ENCODE measurements at places on chromosomes 3 and 15.

DNA sequence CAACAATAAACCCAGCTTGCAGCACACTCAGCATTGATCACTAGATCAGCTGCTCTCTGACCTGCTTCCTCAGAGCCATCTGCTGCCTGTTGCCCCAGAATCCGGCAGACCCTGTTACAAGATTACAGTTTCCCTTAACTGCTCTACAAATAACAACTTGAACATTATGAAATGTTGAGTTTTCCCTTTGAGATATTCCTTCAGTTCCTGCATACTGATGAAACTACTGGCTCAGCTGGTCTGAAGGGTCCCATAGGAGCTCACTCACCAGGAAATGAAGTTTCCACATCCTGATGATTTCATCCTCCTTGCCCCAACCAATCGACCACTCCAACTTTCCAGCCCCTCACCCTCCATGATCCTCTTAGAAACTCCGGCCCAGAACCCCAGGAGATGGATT, 281.9 kb downstream of the OCA2 start:
- no peak for DNase-seq

DNA sequence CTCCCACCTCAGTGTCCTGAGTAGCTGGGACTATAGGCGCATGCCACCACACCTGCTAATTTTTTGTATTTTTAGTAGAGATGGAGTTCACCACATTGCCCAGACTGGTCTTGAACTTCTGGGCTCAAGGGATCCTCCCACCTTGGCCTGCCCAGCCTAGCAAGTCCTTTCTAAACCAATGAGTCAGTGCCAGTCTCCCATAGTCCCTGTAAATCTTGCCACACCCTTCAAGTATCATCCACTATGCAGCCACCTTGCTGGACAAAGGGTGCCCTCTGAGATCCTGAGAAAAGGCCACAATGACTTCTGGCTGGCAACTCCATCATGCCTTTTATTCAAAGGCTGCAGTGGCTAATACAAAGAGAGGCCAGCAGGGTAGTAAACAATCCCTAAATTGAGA, 184.0 kb downstream of the ABHD5 start:
- no peak for DNase-seq

DNA sequence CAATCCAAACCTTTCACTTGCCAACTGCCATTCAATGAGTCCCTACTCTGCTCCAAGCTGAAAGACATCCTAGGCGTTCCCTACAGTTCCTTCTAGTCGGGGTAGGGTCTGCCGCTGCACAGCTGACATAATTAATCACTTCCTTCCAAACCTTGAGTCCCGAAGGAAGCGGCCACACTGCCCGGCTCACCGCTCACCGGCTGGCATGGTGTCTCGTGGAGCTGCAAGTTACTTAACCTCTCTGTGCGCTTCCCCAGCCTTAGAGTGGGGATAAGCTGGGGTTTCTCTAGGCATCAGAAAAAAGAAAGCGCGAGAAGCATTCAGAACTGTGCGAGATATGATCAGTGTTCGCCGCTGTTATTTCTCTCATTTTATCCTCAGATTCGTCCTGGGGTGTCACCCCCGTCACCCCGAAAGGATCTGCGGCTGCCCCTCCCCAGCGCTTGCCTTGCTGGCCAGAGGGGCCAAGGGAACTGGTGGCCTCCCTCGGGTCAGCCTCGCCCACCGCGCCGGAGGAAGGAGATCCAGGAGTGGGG, 748 bp downstream of the MRPS25 start:
- no peak for DNase-seq

DNA sequence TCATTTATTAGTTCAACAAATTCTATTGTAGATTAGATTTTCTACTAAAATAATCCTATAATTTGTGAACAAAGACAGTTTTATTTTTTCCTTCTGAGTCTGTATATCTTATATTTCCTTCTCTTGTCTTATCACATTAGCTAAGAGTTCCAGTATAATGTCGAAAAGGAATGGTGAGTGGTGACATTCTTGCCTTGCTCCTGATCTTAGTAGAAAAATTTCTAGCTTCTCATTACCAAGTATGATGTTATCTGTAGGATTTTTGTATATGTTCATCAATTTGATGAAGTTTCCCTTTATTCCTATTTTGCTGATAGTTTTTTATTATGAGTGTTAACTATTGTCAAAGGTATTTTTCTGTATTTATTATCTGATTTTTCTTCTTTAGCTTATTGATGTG, 756.6 kb upstream of the BCHE start:
- DNase-seq, result no peak

GRCh38 chr3:139173372-139174108, 128.8 kb upstream of the PRR23C start:
- no peak for DNase-seq

DNA sequence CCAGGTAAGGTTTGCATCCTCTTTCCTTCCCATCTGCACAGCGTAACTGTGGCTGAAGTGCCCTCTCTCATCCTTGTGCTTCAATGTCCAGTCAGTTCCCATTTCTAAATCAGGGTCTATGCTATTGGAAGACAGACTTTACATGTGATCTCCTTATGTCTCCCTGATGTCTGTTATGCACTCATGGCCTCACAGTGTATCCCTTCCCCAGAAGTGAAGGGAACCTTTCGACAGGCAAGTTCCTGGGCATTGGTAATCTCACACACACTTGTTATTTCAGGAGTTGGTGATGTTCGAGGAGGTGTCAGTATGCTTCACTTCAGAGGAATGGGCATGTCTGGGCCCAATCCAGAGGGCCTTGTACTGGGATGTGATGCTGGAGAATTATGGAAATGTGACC, 7.4 kb downstream of the ZNF197 start:
- no peak for DNase-seq

GRCh38 chr15:57972864-57973263, 92.6 kb downstream of the ALDH1A2 start:
- DNase-seq, result no peak

DNA sequence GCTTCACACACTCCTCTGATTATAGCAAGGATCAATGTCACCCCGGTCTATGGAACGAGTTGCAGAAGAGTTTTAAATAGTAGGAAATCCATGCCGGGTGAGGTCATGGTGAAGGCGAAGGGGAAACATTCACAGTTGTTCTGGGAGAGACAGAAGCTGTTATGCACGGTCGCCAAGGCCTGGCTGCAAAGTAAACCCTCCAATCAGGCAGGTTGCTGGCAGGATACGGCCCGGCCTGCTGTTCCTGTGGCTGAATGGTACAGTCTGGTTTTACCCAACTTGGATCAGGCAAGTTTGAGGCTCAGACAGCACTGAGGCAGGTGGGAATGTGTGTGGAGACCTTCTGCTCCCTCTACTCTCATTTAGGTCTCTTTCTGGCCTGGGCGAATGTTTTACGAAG, 45.3 kb upstream of the ATP2B2 start:
- no peak for DNase-seq

GRCh38 chr3:134334231-134334900, 39.9 kb downstream of the AMOTL2 start:
- DNase-seq, result no peak

GRCh38 chr3:47301456-47301855, 18.7 kb downstream of the KLHL18 start:
- DNase-seq, result no peak

- DNase-seq, result no peak
Observed at GRCh38 chr3:194255252-194256039, 95.7 kb downstream of the CPN2 start.

- no peak for DNase-seq
Observed at GRCh38 chr15:48796521-48796920, 14.3 kb downstream of the CEP152 start.

- no peak for DNase-seq
Observed at GRCh38 chr3:197907196-197907595, 42.8 kb upstream of the RPL35A start.

DNA sequence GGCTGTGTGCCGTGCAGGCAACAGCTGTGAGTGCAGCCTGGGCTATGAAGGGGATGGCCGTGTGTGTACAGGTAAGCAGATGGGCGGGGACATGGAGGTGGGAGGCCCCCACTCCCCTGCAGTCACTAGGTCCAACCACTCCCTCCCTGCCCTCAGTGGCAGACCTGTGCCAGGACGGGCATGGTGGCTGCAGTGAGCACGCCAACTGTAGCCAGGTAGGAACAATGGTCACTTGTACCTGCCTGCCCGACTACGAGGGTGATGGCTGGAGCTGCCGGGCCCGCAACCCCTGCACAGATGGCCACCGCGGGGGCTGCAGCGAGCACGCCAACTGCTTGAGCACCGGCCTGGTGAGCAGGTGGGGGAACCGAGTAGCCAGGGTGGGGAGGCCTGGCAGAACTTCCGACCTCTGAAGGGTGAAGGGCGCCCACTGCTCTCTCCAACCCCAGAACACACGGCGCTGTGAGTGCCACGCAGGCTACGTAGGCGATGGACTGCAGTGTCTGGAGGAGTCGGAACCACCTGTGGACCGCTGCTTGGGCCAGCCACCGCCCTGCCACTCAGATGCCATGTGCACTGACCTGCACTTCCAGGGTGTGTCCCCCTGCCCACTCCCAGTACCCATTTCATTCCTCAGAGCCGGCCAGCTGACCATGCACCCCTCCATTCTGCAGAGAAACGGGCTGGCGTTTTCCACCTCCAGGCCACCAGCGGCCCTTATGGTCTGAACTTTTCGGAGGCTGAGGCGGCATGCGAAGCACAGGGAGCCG, 11.6 kb downstream of the NT5DC2 start:
- no peak for DNase-seq

- DNase-seq, result no peak
Observed at GRCh38 chr3:77407441-77407840, 367.5 kb downstream of the ROBO2 start.

DNA sequence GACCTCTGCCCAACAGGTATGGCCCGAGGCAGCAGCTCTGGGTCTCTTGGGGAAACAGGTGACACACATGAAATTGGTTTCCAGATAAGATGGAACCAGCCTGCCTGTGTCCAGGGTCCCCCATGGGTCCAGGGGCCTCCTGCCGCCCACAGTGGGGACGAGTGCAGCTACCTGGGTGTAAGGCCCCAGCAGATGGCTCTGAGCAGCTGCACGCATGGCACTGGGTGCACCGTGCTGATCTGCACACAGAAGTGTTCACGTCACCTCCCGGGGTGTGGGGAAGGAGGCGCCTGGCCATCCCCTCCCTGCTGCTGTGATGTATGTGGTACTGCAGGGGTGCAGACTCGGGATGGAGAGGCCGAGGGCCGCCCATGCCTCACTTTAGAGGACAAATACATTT, 63.6 kb downstream of the NIPA2 start:
- DNase-seq, result no peak

GRCh38 chr3:174873832-174874657, 14.9 kb downstream of the NAALADL2 start:
- no peak for DNase-seq

DNA sequence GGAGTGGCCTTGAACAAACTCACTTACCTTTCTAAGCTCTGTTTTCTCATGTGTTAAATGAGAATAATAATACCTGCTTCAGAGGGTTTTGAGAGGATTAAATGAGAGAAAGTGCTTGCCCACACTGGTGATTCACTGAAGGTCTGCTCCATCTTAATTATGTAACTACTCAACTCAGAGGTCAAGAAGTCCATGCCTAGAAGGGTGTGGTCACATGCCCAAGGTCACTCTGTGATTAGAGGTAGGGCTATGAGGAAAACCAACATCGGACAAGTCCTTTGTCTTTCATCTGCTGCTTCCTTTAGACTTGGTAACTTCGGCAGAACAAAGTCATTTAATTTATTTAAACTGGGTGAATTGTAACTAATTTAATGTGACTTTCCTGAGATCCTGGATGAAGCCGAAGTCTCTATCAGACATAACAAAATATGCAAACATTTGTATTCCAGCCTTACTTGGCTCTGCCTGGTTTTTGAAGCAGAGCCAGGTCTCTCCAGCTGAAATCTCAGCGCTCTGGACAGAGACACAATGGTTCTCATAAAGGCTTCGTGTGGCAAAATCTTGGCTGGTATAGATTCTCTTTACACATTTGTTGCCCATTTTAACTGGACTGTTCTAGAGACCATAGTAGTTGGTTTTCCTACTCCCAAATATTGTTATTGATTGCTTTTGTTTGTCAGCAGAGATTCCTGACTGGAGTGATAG, 3.0 kb downstream of the CHRNA7 start:
- no peak for DNase-seq

- no peak for DNase-seq
Observed at GRCh38 chr3:99644746-99645145, 6.4 kb downstream of the COL8A1 start.

DNA sequence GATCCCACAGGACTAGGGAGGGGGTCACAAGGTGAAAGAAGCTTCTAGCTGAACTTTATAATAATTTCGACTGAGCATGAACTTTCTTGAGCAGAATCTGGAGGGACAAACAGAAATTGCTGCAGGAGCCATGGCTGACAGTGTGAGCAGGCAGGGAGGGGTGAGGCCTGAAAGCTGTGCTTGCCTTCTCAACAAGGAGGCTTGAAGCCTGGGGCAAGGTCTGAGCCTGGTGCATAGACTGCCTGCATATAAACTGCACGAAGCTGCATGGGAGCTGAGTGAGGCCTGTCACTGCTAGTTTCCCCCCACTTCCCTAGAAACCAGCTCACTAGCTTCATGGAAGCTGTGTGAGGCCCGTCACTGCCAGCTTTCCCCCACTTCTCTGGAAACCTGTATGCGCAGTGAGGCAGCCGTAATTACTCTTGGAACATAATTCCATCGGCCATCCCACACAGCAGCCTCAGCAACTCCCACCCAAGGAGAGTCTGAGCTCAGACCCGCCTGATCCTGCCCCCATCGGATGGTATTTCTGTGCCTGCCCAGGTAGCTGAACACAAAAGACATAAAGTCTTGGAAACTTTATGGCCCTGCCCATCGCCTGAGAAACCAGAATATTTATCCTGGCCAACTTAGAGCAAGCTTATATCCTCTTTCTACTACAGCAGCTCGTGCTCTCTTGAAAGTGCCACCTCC, 136.5 kb downstream of the PLCH1 start:
- DNase-seq, result no peak

- DNase-seq, result no peak
Observed at GRCh38 chr3:151960961-151961580, 87.6 kb downstream of the SUCNR1 start.

GRCh38 chr15:41215708-41216107, 14.8 kb downstream of the EXD1 start:
- DNase-seq, result no peak

DNA sequence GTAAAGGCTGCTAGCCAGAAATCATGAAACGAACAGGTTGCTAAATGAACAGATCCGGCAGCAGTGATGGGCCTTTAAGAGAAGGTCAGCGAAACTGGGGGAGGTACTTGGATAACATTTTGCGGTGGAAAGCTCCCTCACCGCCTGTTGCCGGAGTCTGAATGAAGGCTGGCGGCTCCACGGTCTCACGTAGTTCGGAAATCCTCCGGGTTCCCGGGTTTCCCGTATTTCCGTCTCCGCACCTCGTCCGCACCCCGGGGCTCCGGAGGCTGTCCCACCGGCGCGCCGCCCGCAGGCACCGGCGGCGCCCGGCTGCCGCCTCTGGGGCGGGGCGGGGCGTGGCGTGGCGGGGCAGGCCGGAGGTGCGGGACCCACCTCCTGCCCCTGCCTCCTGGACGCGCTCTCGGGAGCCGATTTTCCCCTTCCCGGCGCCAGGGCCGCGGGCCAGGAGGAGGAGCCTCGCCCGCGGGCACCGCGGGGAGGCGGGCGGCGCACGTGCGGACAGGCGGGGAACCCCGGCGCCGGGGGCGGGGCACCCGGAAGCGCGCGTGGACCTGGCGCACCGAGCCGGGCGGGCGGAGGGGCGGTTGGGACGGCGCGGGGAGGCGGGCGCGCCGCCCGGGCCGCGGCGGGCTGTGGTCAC, at the start of gene ZDHHC23:
TSS of gene ZDHHC23 (plus strand) at position 642 of the 643 bp plus-strand sequence. CDS start 790 bp downstream, outside the sequence.
- DNase-seq, result peak; percentile 75

- DNase-seq, result peak; percentile 48
Observed at GRCh38 chr15:27241943-27242342, 271.0 kb downstream of the GABRG3 start.

- no peak for DNase-seq
Observed at GRCh38 chr3:38575279-38575843, 74.1 kb downstream of the SCN5A start.

- DNase-seq, result no peak
Observed at GRCh38 chr3:108064293-108064887, 26.4 kb downstream of the CD47 start.

Measured in Caki2 (cell line).